ENCODE measurements at places on chromosomes 3 and 15.

DNA sequence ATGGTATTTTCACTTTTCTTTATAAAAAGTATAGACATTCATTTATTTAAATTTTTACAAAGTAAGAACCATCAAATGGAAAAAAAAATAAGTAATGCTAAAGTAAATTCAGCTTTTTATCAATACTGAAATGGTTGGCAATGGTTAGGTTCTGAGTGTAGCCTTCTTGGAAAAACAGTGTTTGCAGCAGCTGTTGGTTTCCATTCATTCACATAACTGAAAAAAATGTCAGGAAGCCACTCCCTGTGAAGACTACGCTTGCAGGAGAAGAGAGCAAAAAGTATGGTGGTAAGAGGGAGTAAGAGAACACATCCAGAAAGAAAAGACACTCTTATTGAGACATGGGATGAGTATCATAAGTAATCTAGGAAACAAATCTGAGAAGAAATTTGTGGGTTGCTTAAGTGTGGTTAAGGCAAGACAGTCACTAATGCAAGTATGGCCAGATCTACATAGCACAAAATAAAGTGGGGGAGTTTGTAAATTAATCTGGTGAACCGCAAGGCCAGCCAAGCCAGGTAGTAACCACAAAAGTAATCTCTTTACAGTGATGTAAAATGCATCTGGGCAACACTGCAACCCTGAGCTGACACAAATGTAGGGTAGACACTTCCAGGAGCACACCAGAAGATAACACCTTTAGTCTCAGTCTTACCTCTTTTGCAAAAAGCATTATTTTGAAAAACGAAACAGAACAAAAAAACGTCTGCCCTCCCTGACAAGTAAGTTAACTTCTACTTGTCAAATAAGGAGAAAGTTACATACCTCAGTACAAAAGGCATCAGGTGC lies 133.7 kb downstream of the IGSF11 start:
- no peak for DNase-seq

GRCh38 chr15:52338058-52338457 lies 42.5 kb upstream of the MYO5C start:
- no peak for DNase-seq

DNA sequence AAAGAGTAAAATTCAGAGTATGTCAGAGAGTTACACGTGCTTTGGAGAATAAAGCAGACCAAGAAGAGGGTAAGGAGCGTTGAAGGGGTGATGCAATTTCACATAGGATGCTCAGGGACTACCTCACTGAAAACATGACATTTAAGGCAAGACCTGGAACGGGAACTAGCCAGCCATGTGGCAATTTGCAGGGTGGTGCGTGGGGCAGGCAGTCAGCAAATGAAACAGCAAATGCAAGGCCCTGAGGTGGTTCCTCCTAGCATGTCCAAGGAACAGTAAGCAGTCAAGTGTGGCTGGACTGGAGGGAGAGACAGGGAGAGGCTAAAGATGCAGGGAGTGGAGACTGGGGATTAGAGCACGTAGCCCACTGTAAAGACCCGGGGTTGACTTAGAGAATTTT lies 146.1 kb upstream of the LPP start:
- no peak for DNase-seq

GRCh38 chr3:77303955-77304699 lies 264.2 kb downstream of the ROBO2 start:
- no peak for DNase-seq

DNA sequence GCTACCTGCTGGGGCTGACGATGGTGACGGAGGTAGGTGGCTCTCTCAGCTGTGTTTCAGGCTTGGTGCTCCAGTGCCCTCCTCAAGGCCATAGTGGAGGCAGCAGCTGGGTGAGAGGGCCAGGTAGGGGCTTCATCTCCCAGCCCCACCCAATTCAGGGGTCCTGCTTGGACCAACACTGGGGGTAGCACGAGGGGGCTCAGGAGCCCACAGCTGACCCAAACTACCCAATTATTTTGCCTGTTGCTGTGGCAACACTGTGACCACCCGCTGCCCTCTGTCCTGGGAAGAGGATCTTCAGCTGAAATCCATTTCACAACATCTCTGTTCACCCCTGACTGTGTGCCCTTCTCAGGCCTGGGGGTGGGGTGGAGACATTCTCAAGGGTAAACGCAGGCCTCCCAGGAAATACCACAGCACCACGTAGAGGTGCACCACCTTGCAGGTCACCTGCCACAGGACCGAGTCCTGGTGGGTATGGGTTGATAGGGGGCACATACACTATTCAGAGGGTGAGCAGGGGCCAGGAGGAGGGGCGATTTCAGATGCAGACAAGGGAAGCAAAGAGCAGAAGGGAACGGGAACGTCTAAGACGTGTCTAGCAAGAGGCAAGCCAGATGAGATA lies 62.7 kb downstream of the GRIP2 start:
- DNase-seq, result no peak

DNA sequence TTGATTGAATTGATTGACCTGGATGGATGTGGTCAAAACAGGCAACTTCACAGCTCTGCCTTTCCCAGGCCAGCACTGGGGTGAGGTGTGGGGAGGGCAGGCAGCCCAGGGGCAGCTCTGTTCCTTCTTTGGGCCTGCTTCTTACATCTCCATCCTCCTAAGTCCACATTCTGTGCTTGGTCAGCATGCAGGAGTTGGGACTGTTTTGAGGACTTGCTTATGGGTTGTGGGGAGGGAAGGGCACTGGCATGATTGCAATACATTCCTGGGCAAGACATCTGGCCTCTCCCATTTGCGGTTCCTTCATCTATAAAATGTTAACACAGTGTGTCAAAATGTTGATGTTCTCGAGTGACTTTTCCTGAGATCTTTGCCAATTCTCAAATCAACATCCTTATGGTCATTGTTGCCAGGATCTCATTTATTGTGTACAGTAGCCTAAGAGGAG lies 84.1 kb downstream of the ST6GAL1 start:
- no peak for DNase-seq

DNA sequence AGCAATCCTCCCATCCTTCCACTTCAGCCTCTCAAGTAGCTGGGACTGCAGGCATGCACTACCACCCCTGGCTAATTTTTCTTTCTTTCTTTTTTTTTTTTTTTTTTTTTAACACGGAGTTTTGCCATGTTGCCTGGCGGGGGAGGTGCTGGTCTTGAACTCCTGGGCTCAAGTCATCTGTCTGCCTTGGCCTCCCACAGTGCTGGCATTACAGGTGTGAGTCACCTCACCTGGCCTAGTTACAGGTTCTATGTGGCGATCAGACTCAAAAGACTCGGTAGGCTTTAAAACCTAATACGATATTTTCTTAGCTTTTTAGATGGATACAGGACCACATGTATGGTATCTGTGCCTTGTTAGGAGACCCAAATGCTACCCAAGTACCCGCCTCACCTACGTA lies 14.0 kb upstream of the SLC25A26 start:
- DNase-seq, result no peak

DNA sequence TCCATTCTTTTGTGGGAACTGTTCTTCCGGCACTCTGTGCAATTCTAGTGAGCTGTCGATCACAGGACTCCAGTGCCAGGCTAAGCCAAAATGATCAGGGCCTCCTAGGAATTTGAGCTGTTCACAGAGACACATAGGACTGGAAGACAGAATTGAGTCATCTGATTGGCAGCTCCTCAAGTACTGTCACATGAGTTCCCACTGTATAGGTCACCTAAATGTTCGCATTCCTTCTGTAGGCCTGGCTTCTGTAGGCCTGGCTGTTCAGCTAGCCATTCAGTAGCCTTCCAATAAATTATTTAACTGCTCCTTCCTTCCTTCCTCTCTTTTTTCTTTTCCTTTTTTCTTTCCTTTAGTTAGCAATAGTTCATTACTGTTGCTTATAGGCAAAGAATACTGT lies 4.3 kb downstream of the PROS1 start:
- DNase-seq, result no peak

GRCh38 chr3:189137416-189137815 lies 34.4 kb upstream of the TPRG1 start:
- no peak for DNase-seq

DNA sequence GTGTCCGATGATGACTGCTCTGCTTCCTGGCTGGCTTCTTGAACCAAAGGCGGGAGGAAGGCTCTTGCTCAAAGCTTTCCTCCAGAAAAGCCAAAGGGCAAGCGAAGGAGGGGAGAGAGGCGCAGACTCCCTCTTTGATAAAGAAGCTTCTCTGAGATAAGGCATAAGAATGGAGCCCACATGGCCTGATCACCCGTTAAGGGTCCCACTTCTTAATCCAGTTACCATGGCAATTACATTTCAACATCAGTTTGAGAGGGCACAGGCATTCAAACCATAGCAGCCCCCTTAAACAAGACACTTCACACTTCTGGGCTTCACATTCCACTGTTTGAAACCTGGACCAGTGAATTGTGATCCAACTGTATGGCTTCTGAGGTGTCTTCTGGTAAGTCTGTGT lies 8.0 kb downstream of the ABHD17C start:
- DNase-seq, result no peak

- no peak for DNase-seq
These were observed 32.0 kb downstream of the WWTR1 start for GRCh38 chr3:149625795-149626194.

DNA sequence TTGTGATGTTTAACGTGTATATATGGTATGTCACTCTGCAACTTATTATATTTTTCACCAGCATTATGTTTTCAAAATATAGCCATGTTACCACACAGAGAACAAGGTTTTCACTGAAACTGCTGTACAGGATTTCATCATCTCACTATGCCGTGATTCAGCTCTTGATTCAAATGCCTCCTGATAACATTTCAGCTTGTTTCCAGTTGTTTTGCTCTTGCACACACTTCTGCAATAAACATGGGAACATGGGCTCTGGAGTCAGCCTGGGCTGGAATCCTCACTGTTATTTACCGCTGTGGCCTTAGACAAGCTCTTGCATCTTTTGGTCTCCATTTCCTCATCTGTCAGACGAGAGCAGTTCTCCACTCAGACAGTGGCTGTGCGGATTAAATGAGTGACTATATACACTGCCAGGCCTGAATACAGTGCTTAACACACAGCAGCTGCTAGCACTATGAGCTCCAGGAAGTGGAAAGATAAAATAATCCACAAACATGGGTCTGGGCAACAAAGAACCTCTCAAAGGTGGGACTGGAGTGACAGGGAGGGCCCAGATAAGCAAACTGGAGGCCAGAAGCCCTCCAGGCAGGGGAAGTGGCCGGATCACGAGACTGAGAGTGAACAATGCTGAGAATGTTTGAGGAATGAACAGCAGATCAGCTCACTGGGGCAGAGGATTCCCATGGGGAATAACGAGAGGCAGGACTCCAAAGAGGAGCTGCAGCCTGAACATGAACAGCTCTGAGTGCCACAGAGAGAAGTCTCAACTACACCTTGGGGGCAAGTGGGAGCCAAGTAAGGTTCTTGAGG lies 17.7 kb downstream of the NTRK3 start:
- DNase-seq, result no peak

Measured in lower leg skin (tissue), 4 donors.